ENCODE measurements at places on chromosomes 5 and 9.

GRCh38 chr9:74557571-74557970 lies 60.4 kb downstream of the RORB start:
- DNase-seq, result no peak

DNA sequence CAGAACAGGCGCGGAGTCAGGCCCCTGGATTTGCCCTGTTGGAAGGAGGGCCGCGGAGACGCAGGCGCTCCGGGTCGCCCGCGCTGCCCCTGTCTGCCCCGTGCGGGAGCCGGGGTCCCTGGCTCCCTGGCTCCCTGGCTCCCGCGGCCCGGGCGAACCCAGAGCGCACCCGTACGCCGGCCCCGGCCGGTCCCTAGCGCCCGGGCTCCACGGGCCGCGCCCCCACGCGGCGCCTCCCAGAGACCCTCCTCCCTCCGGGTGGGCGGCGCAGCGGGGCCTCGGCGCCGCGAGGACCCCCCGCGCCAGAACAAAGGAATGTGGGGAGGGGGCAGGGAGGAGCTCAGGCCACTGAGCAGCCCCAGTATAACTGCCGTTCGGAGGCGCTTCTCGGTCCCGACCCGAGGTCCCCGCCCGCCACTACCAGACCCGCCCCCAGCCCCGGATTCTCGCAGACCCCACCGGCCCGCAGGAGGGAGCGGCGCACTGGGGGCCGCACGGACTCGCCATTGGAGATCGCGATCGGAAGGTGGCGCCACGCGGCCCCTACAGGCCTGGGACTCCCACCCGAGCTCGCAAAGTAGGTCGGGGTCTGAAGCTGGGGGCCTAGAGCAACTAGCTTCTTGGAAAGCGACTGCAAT lies 2.4 kb downstream of the NFIL3 start:
- DNase-seq, result no peak

- DNase-seq, result no peak
Observed at GRCh38 chr5:102767862-102768261, 12.8 kb downstream of the PAM start.

- DNase-seq, result no peak
Observed at GRCh38 chr9:134066913-134067851, 644 bp downstream of the BRD3 start.

Measured in NCI-H2081 treated with DMSO at 0.1 percent for 48 hours (cell line).